Activated T-helper 2 cell treated with anti-CD3 and anti-CD28 coated beads, Interferon-gamma antibody, Interleukin-2, Interleukin-4, amounts not matched to agents 10 μg/mL and 5 μg/mL and 100 μg/mL, durations not matched to agents 14 hours and 24 hours and 36 hours (primary cell): ENCODE measurements at places on chromosomes 5 and 9. TPM values are rescaled to one million over a fixed set of nuclear protein-coding genes. Genes with fewer than 3 reads are reported as not detected.

DNA sequence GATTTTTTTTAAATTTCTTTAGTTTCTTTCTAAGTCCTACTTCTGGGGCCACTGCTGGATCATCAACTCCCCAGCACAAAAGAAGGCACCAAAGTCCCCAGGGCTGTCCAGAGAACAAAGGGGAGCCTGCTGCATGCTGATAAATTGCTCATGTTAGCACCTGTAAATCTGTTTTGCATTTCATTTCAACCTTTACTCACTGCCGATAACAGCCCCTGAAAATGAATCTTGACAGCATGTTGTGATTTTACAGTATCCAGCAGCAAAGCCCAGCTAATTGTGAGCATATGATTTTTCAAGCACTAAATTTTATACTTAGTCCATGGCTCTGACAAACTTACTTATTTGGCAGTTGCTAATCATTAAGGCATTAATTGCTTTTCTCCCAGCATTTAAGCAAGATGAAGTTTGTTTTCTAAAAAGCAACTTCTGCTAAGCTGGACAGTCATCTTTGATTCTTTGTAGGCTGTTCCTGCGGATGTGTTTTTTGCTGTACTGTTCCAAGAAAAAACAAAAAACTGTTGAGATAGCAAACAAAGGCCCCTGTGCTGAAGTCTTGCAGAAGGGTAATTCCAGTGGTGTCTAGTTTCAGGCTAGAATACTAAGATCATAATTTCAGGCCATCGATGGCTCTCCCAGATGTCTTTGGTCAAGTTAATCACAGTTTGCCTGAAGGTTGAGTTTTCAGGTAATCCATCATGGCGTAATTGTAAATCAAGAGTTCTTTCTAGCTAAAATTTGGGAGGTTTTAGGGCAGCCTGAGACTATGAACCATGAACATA is 73.1 kb upstream of the GAS1 start:
- no peaks in the 10 kb centered on the region for H3K27me3 ChIP-seq
- no peak overlapping the region for H3K27ac ChIP-seq
- no peaks in the 10 kb centered on the region for H3K4me1 ChIP-seq
- no peak overlapping the region for H3K4me3 ChIP-seq
- DNase-seq = no peak

DNA sequence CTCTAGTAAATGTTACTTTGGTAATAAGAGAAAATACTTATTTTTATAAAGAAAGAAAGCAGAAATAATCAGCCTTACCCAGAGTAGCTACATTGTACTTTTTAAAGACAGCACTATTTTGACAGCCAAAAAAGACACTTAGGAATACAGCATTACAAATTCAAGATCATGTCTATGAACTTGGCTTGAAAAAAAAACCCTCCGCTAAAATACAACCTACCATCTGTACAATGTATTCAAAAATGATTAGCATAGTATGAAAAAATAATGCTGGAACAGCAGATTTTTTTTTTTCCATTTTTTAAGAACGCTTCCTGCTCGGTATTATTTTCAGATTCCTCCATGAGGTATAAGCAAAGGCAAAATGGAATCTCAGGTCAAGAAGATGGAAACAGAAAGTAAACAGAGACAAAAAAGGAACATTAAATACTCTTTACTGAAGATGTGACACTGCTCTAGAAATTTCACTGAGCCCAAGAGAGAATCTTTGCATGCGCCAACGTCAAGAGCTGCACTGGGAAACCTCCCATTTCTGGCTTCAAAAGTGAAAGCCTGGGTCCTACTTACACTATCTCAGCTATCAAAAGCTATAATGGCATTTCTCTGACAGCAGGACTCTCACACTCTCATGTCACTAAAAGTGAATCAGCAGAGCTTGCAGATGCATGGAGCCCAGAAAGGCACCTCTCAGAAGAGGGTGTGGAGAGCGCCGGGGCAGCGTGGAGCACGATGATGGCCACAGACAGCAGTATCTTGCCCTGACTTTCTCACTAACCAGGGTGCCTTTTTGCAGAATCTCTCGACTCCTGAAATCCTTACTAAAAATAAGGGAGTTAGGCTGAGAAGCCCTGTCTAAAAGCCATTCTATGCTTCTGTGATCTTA is 167.4 kb downstream of the ELAVL2 start:
- no peak overlapping the region for H3K4me3 ChIP-seq
- no peaks in the 10 kb centered on the region for H3K27me3 ChIP-seq
- no peaks in the 10 kb centered on the region for H3K4me1 ChIP-seq
- no peak overlapping the region for H3K27ac ChIP-seq
- H3K36me3 ChIP-seq = no peaks in the 10 kb centered on the region

DNA sequence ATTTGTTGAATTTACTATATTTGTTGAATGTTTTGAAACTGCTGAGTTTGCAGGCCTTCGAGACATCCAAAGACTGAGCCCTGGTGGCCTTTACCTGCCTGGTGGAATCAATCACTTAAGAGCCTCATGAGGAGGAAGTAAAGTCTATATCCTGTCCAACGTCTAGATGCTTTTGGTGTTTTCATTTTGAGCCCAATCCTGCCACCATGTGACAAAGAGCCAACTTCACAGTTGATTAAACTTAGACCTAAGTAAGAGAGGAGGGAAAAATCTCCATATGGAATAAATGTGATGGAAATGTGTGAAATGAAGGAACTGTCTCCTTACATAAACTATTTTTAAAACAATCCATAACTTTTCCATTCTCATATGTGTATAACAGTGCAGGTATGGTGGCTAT is 220.1 kb downstream of the PRR16 start:
- DNase-seq = no peak
- H3K27me3 ChIP-seq = no peaks in the 10 kb centered on the region
- no peak overlapping the region for H3K27ac ChIP-seq
- H3K4me3 ChIP-seq = no peak overlapping the region
- no peaks in the 10 kb centered on the region for H3K36me3 ChIP-seq
- no peaks in the 10 kb centered on the region for H3K4me1 ChIP-seq

The TMEM174 gene
- total RNA-seq = not detected in 2 replicates

DNA sequence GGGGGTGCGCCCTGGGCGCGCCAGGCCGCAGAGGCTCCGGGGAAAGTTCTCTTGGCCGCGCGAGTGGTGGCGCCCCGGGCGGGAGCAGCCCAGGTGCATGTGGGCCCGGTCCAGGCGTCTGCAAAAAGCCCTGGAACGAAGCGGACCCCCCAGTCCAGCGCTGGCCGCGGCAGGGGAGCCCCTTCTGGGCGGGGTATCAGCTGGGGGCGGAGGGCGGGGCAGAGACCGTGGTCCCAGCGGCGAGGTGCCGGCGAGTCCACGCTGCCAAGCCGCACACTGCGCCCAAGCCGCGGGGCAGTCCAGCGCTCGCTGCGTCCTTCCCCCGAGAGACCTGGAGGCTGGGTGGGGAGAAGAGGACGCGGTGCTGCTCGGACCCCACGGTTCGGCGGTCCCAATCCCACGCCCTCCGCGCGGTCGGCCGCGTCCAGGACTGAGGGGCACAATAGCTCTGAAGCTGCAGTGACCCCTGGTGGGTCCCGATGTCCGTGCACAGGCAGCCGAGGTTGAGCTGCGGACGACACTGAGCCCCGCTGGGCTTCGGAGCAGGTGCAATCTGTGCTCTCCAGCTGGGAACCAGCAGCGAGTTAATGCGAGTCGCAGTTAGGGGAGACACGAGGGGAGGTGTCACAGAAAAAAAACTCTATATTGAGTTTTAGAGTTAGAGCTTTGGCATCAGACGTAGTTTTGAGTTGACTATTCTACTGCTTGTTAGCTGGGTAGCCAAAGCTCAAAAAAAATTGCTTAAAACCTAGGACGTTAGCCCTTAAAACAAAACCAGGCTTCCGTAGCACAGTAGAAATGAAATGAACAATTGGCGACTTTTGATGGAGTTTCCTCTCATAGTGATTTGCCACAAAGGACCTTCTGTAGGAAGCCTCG is 1.1 kb upstream of the EPB41L4A start:
- peaks cover 52% of the 10 kb centered on the region for H3K27me3 ChIP-seq
- DNase-seq = peak; percentile 22
- peaks cover 11% of the 10 kb centered on the region for H3K4me1 ChIP-seq
- no peaks in the 10 kb centered on the region for H3K36me3 ChIP-seq

DNA sequence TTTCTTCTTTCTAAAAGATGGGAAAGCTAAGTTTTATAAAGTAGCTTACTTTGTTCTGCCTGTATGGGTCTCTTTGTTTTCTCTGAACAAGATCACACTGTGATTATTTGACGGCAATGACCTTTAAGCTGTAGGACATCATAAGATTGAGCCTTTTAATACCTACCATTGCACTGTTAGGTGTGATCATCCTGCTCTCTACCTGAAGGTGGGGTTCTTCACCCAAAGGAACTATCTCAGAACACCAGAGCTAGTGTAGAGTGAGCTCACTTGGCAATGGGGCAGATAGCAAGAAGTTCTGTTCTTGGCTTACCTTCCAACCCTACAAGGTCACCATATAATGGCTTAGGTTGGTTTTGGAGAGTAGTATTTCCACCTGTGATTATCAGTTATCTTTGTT is 200.2 kb downstream of the SPATA31D1 start:
- H3K27ac ChIP-seq = no peak overlapping the region
- H3K36me3 ChIP-seq = no peaks in the 10 kb centered on the region
- no peak for DNase-seq
- H3K27me3 ChIP-seq = no peaks in the 10 kb centered on the region
- no peaks in the 10 kb centered on the region for H3K4me1 ChIP-seq

GRCh38 chr5:104706600-104706999 is 1144.0 kb upstream of the NUDT12 start:
- DNase-seq = no peak
- no peaks in the 10 kb centered on the region for H3K4me1 ChIP-seq
- no peaks in the 10 kb centered on the region for H3K36me3 ChIP-seq
- H3K27me3 ChIP-seq = no peaks in the 10 kb centered on the region

DNA sequence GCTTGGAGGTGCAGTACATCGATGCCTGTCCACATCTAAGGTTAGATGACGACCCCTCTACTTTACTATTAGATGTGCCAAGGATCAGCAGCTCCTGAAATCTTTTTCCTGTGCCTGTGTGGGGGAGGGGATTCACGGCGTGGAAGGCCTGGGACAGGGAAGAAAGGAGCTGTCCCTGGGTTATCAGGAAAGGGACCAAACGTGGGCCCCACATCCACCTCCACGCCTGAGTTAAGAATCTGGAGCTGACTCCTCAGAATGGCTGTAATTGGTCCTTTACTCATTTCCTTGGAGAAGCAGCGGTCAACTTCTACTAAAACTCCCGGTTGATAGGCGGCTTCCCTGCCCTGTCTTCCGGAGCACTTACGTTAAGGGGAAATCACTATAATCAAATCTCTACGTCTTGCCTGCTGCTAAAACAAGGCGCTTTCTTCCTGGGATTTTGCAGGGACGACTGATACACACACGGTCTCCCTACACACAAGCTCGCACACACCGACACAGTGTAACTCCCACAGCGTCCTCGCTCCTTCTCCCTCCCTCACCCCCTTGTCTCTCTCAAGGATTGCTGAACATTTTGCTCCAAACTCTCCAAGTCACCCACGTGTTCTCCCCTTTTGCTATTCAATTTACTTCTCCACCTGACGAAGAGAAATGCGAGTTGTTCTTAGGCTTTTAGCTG is 1.4 kb downstream of the PDE4D start:
- DNase-seq = no peak
- H3K27ac ChIP-seq = no peak overlapping the region
- peaks cover 2% of the 10 kb centered on the region for H3K4me1 ChIP-seq

GRCh38 chr9:137048655-137049543 is 2.9 kb upstream of the NPDC1 start:
- no peak for DNase-seq
- no peaks in the 10 kb centered on the region for H3K36me3 ChIP-seq
- H3K4me1 ChIP-seq = peaks cover 4% of the 10 kb centered on the region
- peaks cover 33% of the 10 kb centered on the region for H3K27me3 ChIP-seq

DNA sequence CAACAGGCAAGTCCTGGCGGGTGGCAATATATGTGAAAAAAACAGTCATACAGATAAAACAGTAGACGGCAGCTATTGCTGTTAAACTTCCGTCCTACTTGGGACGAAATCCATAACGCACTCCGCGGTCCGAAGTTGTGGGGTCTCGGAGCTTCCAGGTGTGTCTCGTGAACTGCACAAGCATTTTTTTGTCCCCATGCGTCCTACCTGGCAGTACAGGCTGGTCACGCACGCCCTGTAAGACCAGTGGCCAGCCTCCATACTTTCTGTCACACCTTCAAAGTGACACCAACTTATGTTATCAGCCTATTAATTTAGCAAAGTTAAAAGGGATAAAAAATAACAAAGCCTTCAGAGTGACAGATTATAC is 51.3 kb downstream of the TGFBI start:
- H3K27me3 ChIP-seq = peaks cover 49% of the 10 kb centered on the region
- DNase-seq = no peak

DNA sequence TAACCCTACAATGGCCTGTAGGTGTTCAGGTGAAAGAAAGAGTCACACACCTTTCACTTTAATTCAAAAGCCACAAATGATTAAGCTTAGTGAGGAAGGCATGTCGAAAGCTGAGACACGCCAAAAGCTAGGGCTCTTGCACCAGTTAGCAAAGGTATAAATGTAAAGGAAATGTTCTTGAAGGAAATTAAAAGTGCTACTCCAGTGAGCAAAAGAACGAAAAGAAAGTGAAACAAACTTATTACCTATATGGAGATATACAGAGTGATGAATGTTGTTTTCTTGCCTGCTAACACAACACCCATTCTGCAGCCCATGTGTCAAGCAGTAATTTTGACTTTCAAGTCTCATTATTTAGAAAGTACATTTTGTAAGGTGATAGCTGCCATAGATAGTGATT is 254.2 kb upstream of the SLC24A2 start:
- H3K4me3 ChIP-seq = peak overlapping the region; percentile 71
- H3K4me1 ChIP-seq = peaks cover 30% of the 10 kb centered on the region
- H3K36me3 ChIP-seq = no peaks in the 10 kb centered on the region
- peak overlapping the region; percentile 70 for H3K27ac ChIP-seq

The CMYA5 gene
- total RNA-seq = 0.11 and 0.44 TPM in 2 replicates

The CCNI2 gene
- 7.6 and 7.7 TPM in 2 replicates for total RNA-seq

GRCh38 chr5:65926893-65927292 is 518 bp downstream of the ERBIN start:
- H3K27ac ChIP-seq = peak overlapping the region; percentile 82
- H3K4me1 ChIP-seq = peaks cover 23% of the 10 kb centered on the region
- H3K4me3 ChIP-seq = peak overlapping the region; percentile 98

The SLCO6A1 gene
- total RNA-seq = not detected in 2 replicates

The MARVELD2 gene
- total RNA-seq = 0.14 and 0.16 TPM in 2 replicates

The CYLC2 gene
- not detected in 2 replicates for total RNA-seq

GRCh38 chr5:159273923-159274322 is 10.8 kb downstream of the UBLCP1 start:
- H3K4me3 ChIP-seq = no peak overlapping the region
- DNase-seq = no peak
- H3K27ac ChIP-seq = no peak overlapping the region
